ENCODE measurements at places on chromosomes 3 and 15. TPM values are rescaled to one million over a fixed set of nuclear protein-coding genes. Genes with fewer than 3 reads are reported as not detected.

GRCh38 chr3:100075196-100075595 is 39.1 kb downstream of the FILIP1L start:
- no peak for DNase-seq

DNA sequence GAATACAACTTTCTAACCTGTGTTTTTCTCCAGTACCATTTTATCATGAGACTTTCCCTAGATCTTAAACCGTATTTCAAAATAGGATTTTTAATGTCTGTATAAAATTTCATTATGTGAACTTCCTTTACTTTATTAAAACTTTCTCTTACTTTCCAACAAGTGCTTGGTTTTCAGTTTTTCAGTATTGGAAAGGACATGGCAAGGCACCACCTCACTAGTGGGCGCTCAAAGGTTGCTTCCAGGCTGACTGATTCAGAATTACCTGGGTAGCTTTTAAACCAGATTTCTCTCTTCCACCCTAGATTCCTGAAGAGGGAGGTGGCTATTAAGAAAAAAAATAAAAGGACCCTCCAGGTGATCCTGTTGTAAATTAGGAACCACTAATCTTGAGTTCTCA is 236.6 kb downstream of the SOX2 start:
- no peak for DNase-seq

The NOX5 gene
- not detected for total RNA-seq

The BNC1 gene
- 0.54 TPM for total RNA-seq

The TMEM207 gene
- not detected for total RNA-seq

DNA sequence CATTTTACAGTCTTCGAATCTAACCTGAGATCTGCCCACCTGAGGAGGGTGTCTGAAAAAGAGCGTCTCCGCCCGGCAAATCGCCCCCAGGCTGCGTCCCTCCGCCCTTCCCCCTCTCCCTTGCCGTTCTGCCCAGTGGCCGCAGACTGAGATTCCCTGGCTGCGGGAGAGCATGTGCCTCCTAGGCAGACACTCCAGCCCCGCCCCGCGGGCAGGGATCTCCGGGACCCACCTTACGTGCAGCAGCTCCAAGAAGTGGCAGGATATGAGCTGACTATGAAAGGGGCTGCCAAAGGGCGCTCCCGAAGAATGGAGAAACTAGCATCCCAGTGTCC is 2.7 kb upstream of the WNT5A start:
- DNase-seq = no peak

- no peak for DNase-seq
These were observed 219.3 kb upstream of the NANOGP8 start for GRCh38 chr15:35304389-35304788.

The GDPGP1 gene
- total RNA-seq = 3.9 TPM

The SV2B gene
- total RNA-seq = not detected

DNA sequence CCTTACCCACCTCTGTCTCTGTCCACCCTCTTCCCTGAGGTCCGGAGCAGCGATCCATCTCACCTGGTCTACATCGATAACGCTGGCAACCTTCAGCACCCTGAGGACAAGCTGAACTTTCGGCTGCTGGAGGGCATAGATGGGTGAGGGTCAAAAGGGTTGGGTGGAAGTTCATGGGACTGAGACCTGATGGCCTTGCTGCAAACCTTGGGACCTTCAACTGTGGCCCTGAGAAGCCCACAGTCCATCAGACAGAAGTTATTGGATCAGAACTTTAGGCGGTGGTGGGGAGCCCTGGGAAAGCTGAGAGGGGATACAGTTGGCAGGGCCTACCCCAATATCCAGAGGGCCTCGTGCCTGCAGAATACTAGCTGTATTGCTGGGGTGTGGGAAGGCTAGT is 50.5 kb downstream of the POMGNT2 start:
- no peak for DNase-seq

The ZBBX gene
- total RNA-seq = not detected

GRCh38 chr3:62965311-62965710 is 90.1 kb upstream of the CADPS start:
- DNase-seq = no peak

DNA sequence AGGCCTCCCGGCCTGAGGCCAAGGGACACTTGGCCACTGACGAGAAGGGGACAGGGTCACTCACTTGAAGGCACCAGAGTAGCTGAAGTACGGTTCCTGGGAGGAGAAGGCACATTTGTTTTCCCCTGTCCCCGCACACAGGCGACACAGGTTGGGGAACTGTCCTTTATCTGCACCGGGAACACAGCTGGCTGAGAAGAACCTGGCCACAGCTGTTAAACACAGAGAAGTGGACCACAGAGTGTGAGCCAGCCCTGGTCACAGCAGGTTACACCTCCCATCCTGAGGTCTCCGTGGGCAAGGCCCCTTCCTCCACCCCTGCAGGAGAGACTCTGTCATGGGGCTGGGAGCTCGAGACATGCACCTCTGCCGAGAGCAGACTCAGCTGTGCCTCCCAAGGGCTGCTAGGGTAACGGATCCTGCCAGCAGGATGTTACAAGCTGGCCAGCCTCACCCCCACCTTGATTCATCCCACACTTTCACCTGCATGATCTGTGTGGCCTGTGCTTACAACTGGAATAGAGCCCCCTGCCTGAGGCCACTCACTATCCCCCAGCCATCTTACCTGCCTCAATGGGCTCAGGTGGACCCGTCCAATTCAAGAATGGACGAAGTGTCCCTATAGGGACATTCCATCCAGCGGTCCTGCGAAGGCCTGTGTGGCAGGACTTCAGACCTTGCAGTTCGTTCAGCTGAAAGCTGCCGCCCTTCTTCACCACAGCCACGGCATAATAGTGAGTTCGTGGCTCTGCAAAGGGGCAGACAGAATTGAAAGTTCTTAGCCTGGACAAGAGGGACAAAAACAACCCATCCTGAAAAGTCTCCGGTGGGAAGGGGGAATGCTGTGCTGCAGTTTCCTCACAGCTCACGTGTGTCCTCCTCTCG is 9.2 kb downstream of the LTF start:
- no peak for DNase-seq

- DNase-seq = no peak
These were observed 311.9 kb downstream of the SHQ1 start for GRCh38 chr3:72536206-72536877.

The TMEM40 gene
- total RNA-seq = not detected

Measured in IMR-90 (cell line).